ENCODE measurements at places on chromosomes 6 and 20.

DNA sequence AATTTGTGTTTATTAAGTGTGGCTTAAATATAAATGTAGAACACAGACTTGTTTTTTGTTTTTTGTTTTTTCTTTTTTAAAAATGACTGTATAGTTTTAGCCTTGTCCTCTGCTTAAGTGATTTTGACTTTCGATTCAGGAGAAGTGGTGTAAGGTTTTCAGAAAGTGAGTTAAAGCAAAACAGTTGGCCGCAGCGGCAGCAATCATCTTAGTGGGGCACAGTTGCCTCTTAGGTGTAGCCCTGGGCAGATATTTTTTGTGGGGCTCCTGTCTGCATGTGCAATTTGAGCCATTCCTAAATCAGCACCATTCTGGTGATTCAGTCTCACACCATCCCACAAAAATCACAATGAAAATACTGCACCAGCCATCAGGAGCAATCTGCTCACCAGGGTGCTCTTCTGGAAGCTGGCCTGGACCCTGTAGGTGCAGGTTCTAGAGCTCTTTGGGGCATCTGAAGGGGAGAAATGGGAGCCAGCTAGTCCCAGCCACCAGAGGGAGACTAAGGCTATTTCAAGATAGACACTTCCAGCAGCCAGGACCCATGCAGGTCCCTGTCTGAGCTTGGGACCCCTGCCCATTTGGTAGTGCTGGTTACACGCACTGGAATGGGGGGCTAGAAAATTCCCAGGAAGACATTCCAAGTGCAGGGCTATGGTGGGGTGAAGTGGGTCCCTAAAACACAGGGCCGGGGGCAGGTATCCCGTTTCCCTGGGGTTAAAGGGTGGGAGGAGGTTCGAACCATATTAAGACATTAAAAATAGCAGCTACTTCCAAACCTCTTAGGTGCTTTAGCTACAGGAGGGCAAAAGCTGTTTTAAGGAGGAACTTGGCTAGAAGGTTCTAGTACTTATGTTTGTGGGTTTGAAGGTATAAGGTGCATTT, 156.6 kb downstream of the NFATC2 start:
- no peak for DNase-seq

DNA sequence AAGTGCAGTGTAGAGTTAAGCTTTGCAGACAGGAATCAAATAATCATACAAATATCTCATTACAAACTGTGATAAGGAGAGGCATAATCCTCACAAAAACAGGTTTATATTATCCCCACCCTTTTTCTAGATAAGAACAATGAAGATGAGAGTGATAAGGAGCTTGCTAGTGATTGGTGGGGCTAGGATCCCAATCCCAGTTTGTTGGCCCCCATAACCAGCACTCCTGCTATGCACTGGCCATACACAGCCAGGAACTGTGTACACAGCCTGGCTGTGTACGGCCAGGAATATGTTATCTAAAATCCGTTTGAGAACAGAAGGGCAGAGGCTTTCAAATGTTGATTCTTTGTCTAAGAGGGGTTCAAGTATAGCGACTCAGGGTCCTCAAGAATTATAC, 180.6 kb downstream of the EYA2 start:
- DNase-seq = no peak

DNA sequence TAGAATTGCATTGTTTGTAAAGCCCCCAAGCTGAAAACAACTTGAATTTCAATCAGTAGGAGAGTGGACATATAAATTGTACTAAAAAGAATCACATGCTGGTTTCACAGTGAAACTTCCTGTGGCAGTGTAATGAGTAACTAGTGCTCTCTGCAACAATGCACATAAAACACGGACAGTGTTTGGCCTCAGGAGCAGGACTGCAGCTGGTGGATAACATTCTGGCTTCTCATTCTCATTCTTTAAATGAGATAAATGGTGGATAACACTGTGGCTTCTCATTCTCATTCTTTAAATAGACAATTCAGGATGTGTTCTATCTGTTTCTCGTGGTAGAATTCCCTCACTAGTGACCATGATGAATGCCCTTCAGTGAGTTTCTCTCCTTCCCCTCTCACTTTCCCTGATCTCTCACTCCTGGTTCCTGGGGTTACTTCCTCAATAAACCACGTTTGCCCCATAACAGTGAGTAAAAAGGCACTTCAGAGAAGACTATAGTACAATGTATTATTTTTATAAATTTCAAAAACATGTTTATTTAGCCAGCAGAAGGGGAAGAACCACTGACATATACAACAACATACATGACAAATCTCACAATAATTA, 59.9 kb downstream of the SLC22A2 start:
- DNase-seq = no peak

DNA sequence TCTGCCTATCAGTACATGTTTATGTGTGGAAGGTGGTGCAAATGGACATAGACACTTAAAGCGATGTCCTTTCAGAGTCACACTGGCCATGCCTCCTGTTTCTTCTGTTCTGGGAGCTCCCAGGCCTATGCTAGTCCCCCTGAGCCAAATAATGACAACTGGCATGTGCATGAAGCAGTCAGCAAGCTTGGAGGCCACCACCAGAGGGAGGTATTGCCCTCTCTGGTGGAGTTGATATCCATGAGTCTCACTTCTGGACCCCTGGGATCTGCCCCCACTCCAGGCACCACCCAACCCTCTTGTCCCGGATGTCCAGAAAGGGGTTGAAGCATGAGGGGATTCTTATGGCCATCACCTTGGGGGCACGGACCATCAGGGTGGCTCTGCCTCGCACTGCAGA, 172.2 kb downstream of the AIG1 start:
- no peak for DNase-seq

DNA sequence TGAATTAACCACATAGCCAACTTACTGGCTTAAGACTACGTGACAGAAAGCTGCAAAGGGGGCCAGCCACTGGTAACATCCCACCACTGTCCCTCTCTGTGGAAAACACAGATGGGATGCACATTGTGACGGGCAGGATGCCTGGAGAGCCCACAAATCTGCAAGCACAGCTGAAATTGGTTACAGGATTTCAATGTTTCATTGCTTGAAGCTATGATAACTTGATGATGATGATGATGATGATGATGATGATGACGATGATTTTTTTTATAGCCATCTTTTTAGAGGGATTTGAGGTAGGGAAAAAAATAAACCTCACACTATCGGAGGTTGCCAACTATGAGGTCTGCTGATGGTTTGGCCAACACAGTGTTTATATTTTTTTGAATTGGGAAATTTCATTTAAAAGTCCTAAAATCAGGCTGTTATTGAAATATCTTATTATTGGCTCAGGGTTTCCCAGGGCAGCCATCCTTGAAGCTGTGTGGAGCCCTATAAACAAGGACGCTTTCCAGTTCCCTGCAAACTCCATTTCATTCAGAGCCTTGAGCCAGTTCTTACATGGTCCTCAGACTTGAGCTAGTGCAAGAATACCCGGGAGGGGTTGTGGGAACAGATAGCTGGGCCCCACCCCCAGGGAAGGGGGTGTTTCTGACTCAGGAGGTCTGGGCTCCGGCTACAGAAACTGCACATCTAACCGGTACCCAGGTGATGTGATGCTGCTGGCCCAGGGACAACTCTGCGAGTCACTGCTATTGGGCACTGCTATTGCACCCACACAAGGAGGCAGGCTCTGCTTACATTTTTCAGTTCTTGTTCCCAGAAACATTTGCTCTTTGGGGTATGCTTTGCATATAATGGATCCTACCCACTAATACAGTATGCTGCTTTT, 27.1 kb downstream of the BCAS1 start:
- DNase-seq = no peak

- no peak for DNase-seq
Measured at GRCh38 chr6:167963589-167964057, 33.8 kb upstream of the KIF25 start.

- no peak for DNase-seq
Measured at GRCh38 chr6:35260591-35261570, 1.3 kb downstream of the ZNF76 start.

DNA sequence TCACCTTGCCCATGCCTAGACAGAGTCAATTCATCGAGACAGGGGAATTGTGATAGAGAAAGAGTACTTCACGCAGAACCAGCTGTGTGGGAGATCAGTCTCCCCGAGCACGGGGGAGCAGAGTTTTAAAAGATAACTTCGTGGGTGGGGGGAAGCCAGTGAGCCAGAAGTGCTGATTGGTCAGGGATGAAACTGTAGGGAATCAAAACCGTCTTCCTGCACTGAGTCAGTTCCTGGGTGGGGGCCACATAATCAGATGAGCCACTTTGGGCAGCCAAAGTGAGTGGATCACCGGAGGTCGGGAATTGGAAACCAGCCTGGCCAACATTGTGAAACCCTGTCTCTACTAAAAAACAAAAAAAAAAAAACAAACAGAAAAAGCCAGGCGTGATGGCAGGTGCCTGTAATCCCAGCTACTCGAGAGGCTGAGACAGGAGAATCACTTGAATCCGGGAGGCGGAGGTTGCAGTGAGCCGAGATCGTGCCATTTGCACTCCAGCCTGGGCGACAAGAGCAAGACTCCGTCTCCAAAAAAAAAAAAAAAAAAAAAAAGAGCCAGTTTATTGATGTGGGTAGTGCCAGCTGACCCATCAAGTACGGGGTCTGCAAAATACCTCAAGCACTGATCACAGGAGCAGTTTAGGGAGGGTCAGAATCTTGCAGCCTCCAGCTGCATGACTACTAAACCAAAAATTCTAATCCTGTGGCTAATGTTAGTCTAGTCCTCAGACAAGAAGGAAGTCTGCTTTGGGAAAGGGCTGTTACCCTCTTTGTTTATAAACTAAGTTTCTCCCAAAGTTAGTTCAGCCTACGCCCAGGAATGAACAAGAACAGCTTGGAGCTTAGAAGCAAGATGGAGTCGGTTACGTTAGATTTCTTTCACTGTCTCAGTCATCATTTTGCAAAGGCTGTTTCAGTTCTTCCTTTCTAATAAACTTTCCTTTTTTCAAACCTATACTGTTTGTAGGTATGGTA, 3.9 kb upstream of the TRIM39 start:
- no peak for DNase-seq

DNA sequence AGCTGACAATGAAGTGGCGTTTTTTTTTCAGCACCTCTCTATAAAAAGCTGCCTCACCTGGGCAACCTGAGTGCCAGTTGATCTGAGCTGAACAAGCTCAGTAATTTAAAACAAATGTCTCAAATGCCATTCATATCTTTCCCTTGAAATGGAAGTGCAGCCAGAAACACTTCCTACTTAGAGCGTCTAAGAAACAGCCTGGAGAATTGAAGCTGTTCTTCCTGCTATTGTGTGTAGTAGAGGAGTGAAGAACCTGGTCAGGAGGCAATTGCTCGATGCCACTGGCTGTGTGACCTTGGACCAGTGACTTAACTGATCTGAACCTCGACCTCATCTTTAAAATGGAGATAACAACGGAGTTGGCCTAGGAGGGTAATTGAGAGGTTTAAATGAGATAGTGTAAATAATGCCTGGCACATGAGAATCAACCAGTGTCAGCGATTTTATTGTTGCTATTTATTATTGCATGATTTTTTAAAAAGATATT, 95.4 kb upstream of the FOXQ1 start:
- DNase-seq = no peak

DNA sequence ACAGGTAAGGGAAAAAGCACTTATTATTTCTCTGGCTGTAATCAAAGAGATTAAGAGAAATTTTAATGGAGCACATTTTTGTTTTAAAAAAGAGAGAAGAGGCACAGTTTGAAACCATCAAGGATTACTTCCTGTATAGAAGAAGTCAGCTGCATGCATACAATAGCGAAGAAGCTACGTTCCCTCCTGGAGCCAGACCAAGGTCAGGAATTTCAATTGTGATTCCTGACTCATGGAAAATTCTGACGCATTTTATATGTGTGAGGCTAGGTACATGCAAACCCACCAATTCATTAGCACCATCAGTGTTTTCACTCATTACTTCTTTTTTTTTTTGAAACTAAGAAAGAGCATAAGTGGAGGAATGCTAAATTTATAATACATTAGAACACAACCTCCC, 232.7 kb upstream of the SGK1 start:
- no peak for DNase-seq

GRCh38 chr6:21747441-21747840, 153.9 kb downstream of the SOX4 start:
- no peak for DNase-seq

DNA sequence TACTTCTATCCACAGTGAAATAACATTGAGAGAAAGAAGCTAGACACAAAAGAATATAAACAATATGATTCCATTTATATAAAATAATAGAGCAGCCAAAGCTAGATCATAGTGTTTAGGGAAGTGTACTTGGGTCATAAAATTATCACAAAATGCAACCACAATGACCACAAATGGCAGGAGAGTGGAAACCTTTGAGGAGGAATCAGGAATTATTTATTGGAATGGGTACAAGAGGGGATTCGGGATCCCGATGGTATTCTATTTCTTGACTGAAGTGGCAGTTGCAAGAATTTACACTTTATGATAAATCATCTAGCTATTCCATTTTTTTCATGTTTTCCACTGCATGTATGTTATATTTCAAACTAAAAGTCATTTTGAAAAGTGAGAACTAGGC, 76.1 kb downstream of the IPCEF1 start:
- DNase-seq = no peak

- DNase-seq = no peak
Measured at GRCh38 chr6:90180526-90180925, 116.1 kb downstream of the BACH2 start.

DNA sequence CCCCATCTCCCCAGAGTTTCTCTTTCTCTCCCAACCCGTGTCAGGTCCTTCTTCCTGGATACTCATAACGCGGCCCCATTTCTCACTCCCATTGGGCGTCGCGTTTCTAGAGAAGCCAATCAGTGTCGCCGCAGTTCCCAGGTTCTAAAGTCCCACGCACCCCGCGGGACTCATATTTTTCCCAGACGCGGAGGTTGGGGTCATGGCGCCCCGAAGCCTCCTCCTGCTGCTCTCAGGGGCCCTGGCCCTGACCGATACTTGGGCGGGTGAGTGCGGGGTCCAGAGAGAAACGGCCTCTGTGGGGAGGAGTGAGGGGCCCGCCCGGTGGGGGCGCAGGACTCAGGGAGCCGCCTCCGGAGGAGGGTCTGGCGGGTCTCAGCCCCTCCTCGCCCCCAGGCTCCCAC, at the start of gene HLA-F:
HLA-F (plus strand) TSS at position 173 of the 404 bp plus-strand sequence; CDS start at position 203, 30 bp downstream.
- DNase-seq = no peak

- no peak for DNase-seq
Measured at GRCh38 chr6:34230653-34231371, 5.9 kb upstream of the HMGA1 start.

GRCh38 chr6:33696548-33697518, 14.7 kb downstream of the UQCC2 start:
- DNase-seq = no peak
